A172 (cell line): ENCODE measurements at places on chromosomes 16 and 17.

GRCh38 chr17:7549401-7550055 is 670 bp downstream of the TNFSF12 start:
- DNase-seq = no peak

GRCh38 chr17:27413315-27413714 is 42.9 kb upstream of the KSR1 start:
- no peak for DNase-seq

- DNase-seq = no peak
Observed at GRCh38 chr17:52823155-52823554, 664.6 kb upstream of the CA10 start.

DNA sequence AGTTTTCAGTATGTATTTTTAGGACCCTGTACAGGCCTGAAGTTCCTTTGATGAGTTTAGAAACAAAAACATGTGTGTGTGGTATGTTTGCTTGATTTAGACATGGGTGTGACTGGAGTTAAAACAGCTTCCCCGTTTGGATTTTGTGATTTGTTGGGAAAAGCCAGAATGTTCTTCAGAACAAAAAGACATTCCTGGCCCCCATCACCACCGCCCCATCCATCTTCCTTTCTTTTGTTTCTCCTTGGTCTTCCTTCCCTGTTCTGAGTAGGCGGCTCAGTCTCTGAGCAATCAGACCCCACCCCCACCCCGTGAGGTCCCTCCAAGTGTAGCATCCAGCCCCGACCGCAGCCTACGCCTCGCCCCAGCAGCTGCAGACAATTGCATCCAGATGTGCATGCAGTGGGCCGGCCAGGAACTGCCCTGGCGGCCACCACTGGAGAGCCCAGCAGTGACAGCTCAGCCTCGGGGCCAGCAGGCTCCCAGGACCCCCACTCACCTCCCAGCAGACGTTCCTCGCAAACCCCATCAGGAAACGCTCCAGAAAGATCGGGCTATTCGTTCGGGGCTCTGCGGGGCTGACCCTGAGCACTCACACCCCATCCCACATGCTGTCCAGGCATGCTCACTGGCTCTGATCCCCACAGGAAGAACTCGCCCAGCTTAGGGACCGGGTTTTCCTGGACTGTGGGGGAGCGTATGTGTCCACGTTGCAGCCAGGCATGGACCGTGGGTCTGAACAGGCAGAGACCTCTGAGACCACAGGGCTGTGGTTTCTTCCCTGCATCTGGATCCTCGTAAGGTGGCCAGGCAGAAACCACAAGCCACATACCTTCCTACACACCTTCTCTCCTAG is 99.8 kb upstream of the CDH5 start:
- no peak for DNase-seq

DNA sequence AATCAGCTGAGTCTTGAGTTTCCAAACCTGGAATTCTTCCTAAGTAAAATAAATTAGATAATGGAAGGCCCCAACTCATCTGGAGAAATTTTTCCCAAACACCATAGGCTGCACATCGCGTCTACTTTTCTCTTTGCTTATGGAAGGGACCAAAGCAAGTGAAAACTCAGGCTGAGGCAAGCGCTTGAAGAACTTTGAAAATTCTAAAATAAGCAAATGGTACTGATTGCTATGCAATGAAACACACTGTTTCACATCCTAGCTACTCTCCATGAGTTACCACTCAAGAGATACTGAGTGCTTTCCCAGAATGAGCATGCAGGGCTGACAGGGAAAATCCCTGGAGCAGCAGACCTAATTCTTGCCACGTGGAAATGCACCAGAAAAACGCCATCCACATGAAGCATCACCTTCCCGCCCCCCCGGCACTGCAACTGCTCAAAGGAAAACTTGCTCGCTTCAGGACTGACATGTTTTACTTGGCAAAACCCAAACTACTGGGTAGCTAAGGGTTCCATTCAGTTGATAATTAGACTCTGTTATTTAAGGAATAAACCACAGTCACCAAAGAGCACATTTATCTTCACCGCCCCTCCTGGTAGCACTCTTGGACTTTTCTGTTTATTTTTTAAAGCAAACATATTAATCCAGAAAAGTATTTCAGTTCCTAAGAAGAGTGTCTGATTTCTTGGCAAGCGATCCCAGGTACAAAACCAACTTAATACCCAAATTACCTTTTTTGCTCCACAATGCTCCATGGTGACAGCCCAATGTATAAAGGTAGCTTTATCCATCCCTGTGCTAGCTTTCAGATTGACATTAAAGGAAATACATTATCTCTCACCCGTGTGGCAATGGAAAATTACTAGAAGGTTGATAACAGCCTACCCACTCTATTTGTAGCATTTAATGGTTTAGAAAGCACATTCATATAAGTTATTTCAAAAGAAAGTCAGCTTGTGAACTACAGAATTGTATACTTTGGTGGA is 62.5 kb downstream of the WDR59 start:
- DNase-seq = no peak
